Stimulated activated CD4-positive, alpha-beta T cell treated with anti-CD3 and anti-CD28 coated beads, TNF-alpha, amount 100 ng/mL, for 1 hour (primary cell): ENCODE measurements at places on chromosomes 6 and 20.

GRCh38 chr6:129567374-129567773, 142.6 kb downstream of the ARHGAP18 start:
- DNase-seq = no peak

DNA sequence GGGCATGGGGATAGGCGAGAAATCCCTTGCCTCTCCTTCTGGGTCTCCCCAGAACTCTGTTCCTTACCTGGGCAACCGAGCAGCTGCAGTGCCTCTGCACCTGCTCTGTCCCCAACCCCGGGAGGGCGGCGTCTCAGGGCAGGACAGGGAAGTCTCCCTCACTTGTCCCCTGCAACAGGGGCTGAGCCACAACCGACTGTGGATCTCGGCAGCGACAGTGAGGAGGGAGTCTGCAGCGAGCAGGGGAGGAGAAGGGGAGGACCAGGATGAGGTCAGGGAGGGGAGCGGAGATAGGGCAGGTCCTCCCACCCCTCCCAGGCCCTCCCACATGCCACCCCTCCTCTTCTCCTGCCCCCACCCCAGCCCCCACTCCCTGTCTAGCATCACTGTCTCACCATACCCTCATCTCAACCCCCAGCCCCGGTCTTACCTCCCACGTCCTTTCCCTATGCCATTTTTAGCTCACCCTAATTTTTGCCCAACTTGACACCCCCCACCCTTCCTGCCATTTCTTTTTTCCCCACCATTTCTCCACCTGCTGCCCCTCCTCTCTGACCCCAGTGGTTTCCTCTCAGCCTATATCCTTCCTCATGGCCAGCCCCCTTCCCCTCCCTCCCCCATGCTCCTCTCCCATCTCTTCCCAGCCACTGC, at the start of gene TNXB:
Gene TNXB (minus strand): TSS at position 225 of the 651 bp plus-strand sequence. CDS start 11,140 bp downstream, outside the sequence.
- DNase-seq = no peak

- no peak for DNase-seq
Measured at GRCh38 chr6:105432797-105433196, 29.9 kb upstream of the PREP start.

DNA sequence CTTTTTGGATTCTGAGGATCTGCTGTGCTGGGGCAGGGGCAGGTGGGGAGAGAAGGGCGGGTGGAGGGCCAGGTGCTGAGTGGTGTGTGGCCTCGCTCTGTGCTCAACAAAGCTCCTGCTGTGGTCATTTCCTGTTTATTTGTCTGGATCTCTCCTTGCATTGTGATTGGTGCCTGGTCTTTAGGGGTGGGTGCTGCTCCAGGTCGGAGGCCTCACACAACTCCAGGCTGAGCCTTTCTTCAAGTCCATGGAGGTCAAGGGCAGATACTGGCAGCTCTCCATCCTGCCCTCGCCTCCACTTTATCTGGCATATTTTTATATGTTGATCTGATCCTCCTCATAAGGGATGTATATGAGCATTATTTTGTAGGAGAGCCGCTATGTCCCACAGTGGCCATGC, 36.2 kb downstream of the HLA-F start:
- no peak for DNase-seq

DNA sequence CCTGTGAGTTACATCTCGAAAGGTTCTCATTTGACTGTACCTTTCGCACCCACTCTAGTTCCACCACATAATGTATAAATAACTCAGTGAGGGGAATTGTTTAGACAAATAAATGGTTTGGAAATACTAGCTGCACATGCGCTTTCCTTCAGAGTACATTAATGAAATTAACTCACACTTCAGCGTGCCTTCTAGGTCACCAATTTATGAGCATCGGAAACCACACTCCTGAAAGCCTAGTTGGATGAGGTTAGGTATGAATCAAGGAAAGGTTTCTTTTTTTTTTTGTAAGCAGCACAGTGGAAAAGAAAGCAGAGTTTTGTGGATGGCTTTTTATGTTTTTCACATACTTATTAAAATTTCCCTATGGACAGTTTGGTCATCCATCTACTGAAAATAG, 247.8 kb upstream of the TCF21 start:
- DNase-seq = no peak

- no peak for DNase-seq
Measured at GRCh38 chr20:1469306-1469905, 2.8 kb upstream of the NSFL1C start.

DNA sequence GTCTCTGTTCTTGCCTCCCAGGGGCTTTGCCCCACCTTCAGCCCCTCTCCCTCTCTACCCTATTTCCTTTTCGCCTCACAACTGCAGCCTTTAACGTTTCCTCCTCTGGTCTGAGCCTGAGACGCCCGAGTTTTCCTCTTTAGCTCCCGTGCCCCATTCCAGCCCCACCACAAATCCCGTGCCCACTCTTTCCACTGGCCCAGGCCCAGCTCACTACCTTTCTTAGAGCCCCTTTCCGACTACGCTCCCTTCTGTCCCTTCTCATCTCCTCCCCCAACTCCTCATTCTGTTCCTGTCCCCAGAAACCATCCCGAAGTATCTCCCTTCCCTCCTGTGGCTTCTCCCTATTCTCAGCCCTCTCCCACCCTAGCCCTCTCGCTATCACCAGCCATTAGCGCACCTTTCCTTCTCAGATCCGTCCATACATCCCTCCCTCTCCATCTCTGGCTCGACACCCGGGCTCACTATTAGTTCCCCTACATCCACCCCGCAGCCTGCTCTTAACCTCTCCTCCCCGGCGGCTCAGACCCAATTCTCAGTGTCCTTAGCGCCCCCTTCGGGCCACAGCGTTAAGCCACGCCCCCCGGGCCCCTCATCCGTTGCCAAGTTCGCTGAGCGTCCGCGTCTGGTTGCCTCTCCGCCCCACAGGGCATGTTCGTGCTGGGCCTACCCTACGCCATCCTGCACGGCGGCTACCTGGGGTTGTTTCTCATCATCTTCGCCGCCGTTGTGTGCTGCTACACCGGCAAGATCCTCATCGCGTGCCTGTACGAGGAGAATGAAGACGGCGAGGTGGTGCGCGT, 2.7 kb downstream of the SLC32A1 start:
- no peak for DNase-seq

DNA sequence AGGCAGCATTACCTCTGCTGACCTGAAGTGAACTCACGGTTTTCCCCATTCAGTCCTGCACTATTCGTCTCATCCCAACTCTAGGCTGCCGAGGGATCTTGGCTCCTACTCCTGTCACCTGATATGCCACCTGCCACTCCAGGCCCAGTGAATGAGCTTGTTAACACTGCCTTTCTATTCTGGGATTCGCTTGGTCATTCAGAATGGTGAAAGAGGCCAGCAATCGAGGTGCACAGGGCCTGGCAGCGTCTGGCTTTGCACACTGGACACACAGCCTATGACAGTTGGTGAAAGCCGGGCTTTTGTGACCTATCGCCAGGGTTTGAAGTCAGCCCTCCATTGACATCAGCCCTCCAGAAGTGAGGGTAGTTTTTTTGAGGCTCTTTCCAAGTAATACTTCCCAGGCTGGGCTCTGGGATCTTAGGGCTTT, 59.3 kb upstream of the MYL9 start:
- no peak for DNase-seq

GRCh38 chr6:153032255-153032882, 29.9 kb upstream of the MTRF1L start:
- DNase-seq = no peak

DNA sequence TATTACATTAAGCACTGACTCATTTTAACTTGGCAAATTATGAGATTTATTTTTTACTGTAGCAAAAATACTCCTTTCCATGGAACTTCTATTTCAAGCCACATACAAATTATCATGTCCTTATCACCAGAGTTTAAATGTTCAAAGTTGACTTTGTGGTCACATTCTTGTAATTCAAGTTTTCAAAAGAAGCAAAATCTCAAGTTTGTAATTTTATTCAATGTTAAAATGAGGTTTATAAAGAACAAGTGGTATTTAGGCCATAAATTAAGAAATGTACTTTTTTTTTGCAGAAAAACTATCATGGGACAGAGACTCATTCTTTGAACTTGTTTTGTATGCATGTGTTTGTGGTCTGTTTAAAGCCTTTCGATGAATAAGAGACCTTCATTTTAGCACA, 811.5 kb downstream of the TENT5A start:
- no peak for DNase-seq

GRCh38 chr6:14645841-14646240, 528.3 kb downstream of the CD83 start:
- no peak for DNase-seq

- no peak for DNase-seq
Measured at GRCh38 chr6:1348675-1349074, 36.8 kb downstream of the FOXQ1 start.

DNA sequence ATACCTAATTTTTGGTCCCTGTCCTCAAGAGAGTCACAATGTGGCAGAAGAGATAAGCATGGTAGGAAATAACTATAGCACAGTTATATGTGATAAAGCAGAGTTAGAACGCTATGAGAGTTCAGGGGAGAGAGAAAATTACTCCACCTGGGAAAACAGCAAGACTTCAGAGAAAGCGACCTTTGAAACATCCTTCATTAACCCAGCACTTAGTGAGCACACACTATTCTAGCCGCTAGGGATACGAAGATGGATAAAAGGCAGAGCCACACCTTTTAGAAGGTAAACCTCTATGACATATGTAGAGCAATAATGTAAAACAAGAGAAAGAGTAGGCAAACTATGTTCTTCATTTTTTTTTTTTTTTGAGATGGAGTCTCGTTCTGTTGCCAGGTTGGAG, 264.3 kb downstream of the PTPRK start:
- DNase-seq = no peak

DNA sequence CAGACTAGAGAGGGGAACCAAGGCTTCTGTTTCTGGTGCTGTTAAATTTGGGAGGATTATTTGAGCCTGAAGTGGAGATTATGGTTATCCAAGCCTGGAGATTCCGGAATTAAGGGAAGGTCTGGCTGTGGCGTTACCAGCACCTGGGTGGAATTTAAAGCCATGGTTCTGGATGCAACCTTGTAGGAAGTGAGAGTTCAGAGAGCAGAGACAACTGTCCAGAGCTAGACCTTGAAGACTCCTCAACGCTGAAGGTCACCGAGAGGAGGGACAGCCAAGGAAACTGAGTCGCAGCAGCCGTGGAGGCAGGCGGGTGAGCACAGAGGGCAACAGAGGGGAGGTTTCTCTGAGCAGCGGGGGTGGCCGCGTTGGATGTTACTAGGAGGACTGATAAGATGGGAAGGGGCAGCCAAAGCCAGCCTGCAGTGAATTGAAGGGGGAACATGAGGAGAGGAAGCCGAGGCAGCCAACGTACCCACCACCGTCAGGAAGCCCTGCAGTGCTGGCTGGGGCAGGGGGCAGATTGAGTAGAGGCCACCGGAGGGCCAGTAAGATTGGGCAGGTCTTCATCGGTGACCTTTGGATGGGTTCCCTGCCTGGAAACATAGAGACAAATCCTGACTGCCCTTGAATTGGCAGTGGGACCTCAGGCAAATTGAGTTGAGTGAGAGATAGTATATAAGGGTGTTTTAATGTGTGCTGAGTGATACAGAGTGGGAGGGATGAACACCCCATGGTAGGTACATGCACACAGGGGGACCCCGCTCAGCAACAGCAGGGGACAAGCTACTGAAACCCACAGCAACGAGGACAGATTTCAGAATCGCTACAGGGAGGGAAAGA, 90.3 kb downstream of the SNX5 start:
- no peak for DNase-seq

DNA sequence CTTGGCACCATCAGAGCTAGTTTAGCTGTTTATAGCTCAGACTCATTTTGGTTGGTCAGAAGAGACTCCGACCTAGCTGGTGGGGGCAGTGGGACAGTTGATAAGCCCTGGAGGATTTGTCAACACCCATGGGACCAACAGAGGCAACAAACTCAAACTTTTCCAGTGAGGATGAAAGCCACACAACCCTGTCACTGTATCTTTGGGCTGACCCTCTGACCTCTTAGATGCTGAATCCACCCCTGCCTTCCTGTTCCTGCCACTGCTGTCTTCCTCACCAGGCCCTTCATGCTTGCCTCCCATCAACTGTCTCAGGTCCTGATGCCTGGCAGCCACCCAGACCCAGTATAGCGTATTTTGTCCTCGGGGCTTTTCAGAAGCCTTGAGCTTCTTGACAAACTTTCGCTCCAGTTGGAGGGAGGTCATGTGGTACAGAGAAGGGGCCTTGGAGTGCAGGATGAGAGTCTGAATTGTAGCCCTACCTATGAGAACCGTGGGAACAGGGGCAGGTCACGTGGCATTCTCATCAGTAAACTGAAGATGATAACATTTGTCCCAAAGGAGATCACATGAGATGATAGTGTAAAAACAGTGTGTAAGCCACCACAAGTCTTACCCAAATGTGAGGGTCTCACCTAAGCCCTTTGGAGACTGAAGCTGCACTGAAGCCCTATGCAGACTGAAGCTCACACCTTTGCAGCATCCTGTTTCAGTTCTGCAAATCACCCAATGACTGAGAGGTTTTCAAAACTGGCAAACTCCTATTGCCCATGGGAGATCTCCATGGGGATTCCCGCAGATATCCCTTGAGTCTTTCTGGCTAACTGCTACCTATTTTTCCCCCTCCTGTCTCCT, 72.0 kb upstream of the F13A1 start:
- DNase-seq = no peak

GRCh38 chr6:160967833-160968232, 23.7 kb upstream of the MAP3K4 start:
- no peak for DNase-seq

GRCh38 chr6:29791786-29792122, 35.9 kb upstream of the HLA-G start:
- DNase-seq = no peak

- no peak for DNase-seq
Measured at GRCh38 chr6:148747471-148748165, 788 bp downstream of the UST start.

DNA sequence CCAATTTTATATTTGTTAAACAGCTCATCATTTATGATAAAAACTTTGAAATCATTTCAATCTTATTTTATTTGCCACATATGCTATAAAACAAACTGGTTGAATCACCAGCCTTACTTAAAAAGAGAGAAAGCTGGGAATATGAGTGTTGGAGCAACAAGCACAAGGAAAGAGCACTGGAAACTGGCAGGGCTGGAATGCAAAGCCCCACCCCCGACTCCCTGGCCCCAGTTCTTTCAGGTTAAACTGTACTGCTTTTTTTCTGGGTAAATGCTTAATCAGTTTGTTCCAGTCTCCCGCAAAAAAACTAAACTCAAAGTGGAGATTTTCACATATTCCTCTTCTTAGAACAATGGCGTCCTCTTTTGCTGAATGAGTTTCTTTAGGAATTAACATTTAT, 433.8 kb upstream of the NOX3 start:
- no peak for DNase-seq

- no peak for DNase-seq
Measured at GRCh38 chr20:38136421-38137245, 28.4 kb downstream of the TGM2 start.

- DNase-seq = no peak
Measured at GRCh38 chr20:46073443-46073842, 16.3 kb downstream of the NCOA5 start.

DNA sequence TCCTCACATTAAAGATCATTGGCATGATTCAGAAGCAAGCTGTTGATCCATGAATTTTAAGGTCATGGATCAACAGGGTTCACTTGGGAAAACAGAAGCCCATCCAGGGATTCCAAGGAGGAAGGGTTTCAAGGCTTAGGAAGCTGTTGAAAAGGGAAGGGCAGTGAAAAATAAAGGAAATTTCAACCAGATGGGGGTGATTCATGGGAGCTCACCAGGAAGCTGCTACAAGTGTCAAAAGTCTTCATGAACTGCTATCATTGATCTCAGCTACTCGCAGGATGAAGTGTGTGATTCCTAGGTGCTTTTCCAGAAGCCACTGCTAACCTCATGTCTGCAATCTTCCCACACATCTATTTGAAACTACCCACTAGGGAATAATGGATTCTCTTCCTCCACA, 26.2 kb downstream of the ADTRP start:
- no peak for DNase-seq

- no peak for DNase-seq
Measured at GRCh38 chr20:49228676-49229075, 9.5 kb downstream of the DDX27 start.

- DNase-seq = no peak
Measured at GRCh38 chr6:6584310-6585002, 4.1 kb upstream of the LY86 start.
